ENCODE measurements at places on chromosomes 3 and 15.
A peak's percentile ranks its signal among the peaks of the same experiment; 100 is the strongest.

DNA sequence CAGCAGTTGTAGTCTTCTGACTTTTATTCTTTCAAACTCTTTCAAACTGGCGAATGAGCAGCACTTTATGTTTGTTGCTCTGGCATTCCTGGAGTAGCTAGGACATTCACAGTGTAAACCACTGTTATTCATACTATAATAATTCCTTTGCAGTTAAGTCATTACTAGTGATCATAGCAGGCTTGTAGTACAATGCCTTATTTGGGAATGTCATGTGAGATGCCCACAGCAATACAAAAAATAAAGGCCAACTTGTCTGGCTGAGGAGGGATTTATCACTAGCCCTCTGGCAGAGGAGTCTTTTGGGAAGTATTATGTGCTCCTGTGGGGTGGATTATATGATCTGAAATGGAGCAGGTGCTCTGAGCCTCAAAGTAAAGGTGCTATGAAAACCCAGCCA, 197.2 kb downstream of the VGLL3 start:
- DNase-seq, result no peak

DNA sequence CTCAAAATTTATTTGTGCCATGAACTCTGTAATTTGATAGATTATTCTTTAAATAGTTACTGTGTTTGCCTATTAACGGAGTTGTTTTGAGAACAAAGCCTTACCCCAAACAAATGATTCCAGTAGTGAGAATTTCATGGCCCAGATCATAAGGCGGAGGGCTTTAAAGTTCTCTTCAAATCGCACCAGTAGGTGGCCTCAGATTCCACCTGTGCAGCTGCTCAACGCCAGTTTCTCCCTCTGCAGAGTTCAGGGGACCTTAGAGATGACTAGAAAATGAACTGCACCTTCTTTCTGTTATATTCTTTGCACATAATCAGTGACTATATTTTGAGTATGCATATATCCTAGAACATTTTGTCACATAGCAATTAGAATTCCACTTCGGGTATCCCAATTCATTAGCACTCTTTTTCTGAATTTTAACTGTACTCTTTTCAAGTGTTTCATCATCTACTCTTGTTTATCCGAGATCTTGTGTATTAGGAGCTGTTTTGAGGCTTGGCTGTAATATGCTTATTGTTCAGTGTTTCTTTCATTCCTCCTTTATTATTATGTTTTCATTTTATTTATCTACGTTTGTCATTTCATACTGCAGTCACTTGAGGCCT, 232.6 kb upstream of the CHRM5 start:
- DNase-seq, result no peak

GRCh38 chr3:152050903-152051302, 177.5 kb downstream of the SUCNR1 start:
- DNase-seq, result no peak

DNA sequence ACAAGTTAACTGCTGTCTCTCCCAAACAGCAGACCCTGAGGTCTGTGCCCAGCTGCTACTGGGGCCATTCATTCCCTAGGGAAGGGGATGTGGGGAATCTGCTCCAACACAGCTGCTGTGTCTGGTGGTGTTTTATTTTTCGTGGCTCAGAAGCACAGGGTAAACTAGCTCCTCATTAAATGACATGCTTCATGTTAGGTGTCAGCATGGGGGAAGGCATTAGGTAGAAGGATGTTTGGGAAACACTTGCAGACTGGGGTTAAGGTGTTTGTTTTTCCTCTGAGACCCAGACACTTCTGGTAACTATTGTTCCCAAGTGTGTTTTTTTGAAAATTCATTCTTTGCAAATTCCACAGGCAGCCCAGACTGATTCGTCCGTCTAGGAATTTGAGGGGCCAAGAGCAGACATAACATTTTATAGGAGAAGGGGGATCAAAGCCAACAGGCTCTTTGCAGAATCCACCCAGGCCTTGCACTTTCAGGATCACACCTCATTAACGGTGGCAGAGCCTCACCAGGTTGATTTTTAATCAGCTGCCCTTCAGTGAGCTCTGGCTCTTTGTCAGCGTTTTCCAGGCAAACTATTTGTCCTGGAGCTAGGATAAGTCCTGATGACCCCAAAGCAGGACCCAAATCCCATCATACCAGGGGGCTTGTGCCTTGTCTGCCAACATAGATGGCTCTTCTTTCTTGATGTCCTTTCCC, 65.4 kb upstream of the ITGA11 start:
- no peak for DNase-seq

GRCh38 chr3:147903026-147903425, 493.9 kb downstream of the ZIC1 start:
- no peak for DNase-seq

GRCh38 chr3:31934866-31935265, 46.2 kb downstream of the OSBPL10 start:
- no peak for DNase-seq

DNA sequence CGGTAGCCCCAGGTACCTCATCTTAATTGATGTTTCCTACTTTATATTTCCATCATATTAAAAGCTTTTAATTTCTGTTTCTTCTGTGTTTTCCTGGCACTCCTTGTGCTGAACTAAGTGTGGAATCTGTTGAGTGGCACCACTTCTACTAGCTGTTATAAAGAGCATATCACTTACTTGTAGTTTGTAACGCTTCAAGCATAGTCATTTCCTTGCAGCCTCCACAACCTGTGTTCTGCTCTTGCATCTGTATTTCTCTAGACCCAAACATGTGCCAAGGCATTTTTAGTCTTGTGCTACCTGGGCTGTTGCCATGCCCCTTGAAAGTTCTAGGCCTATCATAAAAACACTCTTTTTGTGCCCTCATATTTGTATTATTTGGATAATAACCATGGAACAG, 16.0 kb downstream of the ZNF654 start:
- no peak for DNase-seq

GRCh38 chr3:38600551-38600950, 48.9 kb downstream of the SCN5A start:
- no peak for DNase-seq

GRCh38 chr15:90547540-90547939, 17.8 kb downstream of the CRTC3 start:
- no peak for DNase-seq

DNA sequence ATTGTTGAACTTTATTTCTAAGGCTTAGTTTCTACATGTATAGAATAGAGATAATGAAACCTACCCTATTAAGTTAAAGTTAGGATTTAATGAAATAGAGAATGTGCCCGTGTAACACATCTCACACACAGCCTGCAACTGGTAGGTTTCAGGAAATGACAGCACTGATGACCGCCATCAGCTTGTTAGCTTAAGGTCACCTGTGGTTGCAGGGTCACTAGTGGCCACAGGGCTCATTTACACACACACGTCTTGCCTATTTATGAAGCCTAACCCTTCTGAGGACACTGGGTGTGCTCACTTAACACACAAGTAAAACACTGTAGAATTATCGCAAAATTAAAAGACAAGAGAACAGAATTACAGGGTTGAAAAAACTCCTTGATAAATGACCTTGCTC, 20.1 kb downstream of the CHRM5 start:
- DNase-seq, result no peak

DNA sequence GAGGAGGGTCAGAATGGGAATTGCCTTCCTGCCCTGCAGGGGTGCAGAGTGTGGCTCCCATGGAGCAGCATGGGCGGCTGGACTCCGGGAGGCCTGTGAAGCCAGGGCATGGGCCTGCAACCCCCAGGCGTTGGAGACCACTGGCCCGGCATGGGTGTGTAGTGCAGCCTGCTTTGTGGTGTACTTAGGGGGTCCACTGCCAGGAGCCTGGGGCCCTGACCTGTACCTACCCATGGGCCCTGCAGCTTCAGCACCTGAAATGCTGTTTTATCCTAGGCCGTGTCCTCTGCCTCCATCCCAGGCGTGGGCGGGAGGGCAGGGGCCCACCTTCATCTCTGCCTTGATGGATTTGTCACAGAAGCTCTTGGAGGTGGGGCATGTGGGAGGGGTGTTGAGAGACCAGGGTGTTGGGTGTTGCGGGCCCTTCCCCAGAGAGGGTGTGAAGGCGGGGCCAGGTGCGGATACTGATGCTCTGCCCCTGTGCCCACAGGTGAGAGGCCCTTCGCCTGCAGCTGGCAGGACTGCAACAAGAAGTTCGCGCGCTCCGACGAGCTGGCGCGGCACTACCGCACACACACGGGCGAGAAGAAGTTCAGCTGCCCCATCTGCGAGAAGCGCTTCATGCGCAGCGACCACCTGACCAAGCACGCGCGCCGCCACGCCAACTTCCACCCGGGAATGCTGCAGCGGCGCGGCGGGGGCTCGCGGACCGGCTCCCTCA, 45.0 kb downstream of the KLF13 start:
- DNase-seq, result no peak

GRCh38 chr3:57397175-57398026, 104.9 kb upstream of the ASB14 start:
- DNase-seq, result peak; percentile 72

DNA sequence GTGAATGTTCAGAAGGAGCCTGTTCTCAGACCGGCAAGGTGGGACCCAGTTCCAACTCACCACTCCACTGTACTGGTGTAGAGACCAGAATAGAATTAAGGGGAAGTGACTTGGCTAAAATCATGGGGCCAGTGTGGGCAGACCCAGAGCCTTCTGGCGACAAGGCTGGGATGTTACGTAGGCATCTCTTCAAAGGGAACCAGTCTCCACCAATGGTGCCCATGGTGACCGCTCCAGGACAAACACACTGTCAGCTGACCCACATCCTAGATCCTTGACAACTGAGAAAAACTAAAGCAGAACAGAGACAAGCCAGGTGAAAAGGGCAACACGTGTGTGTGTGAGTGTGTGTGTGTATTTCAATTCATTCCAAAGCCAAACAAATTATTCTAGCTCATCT, 321.7 kb upstream of the FRG2C start:
- no peak for DNase-seq

GRCh38 chr3:160379628-160380214, 19.3 kb downstream of the IFT80 start:
- DNase-seq, result no peak

DNA sequence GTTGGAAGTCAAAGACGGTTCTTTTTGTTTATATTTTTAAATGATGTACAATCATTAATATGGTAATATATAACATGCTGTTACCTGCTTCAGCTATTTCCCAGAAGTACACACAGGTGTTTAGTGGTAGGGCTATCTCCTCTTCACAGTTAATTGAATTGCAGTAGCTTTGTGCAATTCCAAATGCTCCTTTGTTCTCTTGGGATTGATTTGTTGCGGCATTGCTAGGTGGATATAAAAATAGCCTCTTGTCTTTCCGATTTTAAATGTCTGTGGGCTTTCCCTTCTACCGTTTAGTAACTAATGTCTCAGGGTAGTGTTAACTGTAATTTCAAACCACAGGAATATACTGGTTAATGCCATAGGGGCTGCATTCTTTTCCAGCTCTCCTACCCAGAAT, 307.6 kb upstream of the SLITRK3 start:
- DNase-seq, result no peak
